ENCODE measurements at places on chromosomes 11 and 22. TPM values are rescaled to one million over a fixed set of nuclear protein-coding genes. Genes with fewer than 3 reads are reported as not detected.

Gene SYT13
- total RNA-seq = not detected

Gene MICAL2
- 47.3 TPM for total RNA-seq

Gene GSTT2B
- not detected for total RNA-seq

Gene SHISA8
- total RNA-seq = not detected

Gene SLC22A6
- not detected for total RNA-seq
